ENCODE measurements at places on chromosomes 13 and 19. TPM values are rescaled to one million over a fixed set of nuclear protein-coding genes. Genes with fewer than 3 reads are reported as not detected.

GPR180 gene
- 17.6 TPM for total RNA-seq

ZNF677 gene
- 23.1 TPM for total RNA-seq

APBA3 gene
- 17.7 TPM for total RNA-seq

SHISA7 gene
- total RNA-seq, result not detected

Data from thoracic aorta endothelial cell (primary cell).